Stimulated activated CD4-positive, alpha-beta T cell treated with anti-CD3 and anti-CD28 coated beads, Interleukin-15, amount 100 ng/mL, for 1 hour (primary cell): ENCODE measurements at places on chromosomes 11 and 22.

GRCh38 chr11:1648653-1649420, 19.3 kb downstream of the KRTAP5-5 start:
- no peak for DNase-seq

DNA sequence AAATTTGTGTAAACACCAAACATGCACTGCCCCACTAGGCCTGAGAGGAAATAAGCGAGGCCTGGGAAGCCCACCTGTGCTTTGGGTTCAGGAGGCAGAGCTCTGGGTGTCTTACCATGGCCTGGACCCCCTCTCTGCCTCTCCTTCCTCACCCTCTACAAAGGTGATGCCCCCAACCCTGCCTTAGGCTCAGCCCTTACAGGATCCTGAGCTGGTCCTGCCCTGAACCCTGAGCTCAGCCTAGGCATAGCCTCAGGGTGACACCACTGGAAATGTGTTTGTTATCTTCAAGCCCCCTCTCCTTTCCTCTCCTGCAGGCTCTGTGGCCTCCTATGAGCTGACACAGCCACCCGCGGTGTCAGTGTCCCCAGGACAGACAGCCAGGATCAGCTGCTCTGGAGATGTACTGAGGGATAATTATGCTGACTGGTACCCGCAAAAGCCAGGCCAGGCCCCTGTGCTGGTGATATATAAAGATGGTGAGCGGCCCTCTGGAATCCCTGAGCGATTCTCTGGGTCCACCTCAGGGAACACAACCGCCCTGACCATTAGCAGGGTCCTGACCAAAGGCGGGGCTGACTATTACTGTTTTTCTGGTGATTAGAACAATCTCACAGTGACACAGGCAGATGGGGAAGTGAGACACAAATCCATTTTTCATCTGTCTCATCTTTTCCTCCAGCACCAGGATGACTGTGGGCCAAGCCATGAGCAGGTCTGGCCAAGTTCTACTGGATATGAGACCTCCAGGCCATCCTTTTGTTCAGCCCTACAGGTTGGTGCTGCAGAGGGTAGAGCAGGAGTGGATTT, 117.8 kb downstream of the GGTLC2 start:
- no peak for DNase-seq

GRCh38 chr11:83033972-83034672, 37.6 kb downstream of the RAB30 start:
- no peak for DNase-seq

DNA sequence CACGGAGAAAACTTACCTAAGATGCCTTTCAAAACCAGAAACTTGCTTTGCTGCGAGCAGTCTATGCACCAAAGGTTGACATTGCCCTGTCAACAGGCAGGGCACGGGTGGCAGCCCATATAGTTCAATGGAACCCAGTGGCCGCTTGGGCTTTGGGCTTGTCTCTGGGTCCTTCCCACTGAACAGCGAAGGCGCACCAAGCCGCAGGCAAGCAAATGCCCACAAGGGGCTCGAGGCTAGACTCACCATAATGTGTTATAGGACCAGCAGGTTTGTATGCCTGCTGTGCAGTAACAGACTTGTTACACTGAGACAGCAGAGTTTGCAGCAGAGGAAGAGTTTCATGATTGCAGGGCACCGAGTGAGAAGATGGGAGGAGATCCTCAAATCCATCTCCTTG, 20.3 kb downstream of the CLDN5 start:
- no peak for DNase-seq

DNA sequence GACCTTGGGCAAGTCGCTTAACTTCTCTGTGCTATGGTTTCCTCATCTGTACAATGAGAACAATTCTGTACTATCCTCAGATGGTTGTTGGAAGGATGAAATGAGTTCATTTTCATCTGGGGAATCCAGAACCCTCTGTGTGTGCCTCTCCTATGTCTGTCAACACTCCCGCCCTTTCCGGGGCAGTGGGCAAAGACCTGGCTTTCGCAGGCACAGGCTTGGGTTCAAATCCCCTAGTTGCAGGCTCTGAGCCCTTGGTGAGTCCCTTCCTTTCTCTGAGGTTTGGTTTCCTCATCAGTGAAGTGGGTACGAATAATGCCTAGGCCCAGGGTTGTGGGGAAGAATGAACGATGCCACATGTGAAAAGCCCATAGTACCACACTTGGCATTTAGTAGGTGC, 6.0 kb downstream of the PNPLA5 start:
- DNase-seq: no peak

- no peak for DNase-seq
Observed at GRCh38 chr11:86790195-86790725, 10.1 kb upstream of the PRSS23 start.

- no peak for DNase-seq
Observed at GRCh38 chr11:121179306-121179705, 78.3 kb downstream of the TECTA start.

GRCh38 chr11:58057481-58057880, 26.7 kb downstream of the OR6Q1 start:
- DNase-seq: no peak

GRCh38 chr11:73235236-73235786, 17.2 kb downstream of the P2RY2 start:
- DNase-seq: no peak

- no peak for DNase-seq
Observed at GRCh38 chr11:31973172-31973571, 117.7 kb upstream of the RCN1 start.
